Naive thymus-derived CD8-positive, alpha-beta T cell (primary cell): ENCODE measurements at places on chromosomes 4 and X. TPM values are rescaled to one million over a fixed set of nuclear protein-coding genes. Genes with fewer than 3 reads are reported as not detected.
A peak's percentile ranks its signal among the peaks of the same experiment; 100 is the strongest.

DNA sequence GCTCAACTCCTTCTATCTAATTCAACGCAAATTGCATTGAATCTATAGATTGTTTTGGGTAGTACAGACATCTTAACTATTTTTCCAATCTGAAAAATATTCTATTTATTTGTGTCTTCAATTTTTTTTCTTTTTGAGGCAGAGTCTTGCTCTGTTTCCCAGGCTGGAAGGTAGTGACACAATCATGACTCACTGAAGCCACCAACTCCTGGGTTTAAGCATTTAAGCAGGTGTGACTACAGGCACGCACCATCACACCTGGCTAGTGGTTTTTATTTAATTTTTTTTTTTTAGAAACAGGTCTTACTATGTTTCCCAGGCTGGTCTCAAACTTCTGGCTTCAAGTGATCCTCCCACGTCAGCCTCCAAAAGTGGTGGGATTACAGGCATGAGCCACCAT is 98.3 kb downstream of the GK start:
- DNase-seq = no peak

GRCh38 chrX:137651647-137652046 is 85.7 kb downstream of the ZIC3 start:
- no peak for DNase-seq

DNA sequence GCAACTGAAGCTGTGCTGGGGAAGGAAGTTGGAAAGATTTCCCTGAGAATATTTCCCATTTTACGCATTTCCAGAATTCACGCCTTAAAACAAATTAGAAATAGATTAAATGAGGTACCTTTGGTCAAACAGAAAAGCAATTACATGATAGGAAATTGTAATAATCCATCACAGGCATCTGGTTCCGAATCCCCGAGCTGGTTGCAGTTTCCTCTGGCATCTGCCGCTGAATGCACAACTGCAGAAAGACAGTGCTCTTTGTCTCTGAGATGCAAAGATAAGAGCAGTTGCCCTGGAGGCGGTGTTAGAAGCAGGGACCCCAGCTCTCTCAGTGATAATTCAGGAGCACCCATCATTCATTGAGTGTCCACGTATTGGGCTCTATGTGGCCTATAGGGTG is 224.4 kb downstream of the LDB2 start:
- no peak for DNase-seq

DNA sequence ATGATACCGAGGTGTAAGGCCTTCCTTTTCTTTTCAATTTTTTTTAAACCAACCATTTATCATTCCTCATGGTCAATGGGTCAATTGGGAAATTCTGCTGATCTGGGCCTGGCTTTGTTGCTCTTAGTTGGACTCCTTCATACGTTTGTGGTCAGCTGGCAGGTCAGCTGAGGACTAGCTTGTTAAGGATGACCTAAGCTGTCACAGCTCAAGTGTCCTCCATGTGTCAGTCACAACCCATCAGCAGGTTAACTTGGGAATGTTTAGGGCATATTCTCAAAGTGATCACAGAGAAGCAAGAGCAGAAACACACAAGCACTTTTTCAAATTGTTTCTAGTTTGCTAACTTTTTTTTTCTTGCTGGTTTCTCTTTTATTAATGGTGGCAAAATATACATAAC is 117.4 kb upstream of the MAB21L2 start:
- DNase-seq = no peak

- DNase-seq = no peak
Measured at GRCh38 chr4:153210727-153211126, 6.5 kb downstream of the TRIM2 start.

DNA sequence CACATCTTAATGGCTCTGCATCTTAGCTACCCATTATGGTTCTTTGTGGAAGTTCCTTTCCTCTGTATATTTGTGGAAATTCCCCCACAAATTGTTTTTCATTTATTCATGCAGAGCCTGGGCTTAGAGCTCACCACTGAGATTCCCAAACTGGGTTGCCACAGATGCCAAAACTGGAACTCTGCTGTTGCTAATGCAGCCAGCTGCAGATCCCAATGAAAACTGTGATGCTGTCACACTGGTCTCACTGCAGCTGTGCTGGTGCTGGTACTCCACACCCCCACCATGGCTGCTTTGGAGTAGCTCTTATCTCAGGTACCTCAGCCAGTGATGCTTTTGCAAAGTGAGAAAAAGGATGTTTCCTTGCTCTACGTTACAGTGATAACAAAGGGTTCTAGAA is 87.7 kb downstream of the DCK start:
- DNase-seq = no peak

GRCh38 chrX:107205770-107206696 is at the start of the genes DNAAF6 and NUP62CL:
Gene DNAAF6, plus strand, starts transcription at chrX:107206611. Its CDS starts 6,265 bp downstream, at chrX:107212876.
Gene NUP62CL, minus strand, starts transcription at chrX:107206433. Its CDS starts 31,287 bp downstream, at chrX:107175146.
- peak; percentile 68 for DNase-seq

GRCh38 chr4:36256398-36256891 is 12.1 kb upstream of the ARAP2 start:
- no peak for DNase-seq

GRCh38 chr4:123749383-123749782 is 352.8 kb downstream of the SPRY1 start:
- no peak for DNase-seq

The CXorf38 gene
- polyA plus RNA-seq = 37.2 TPM
